ENCODE measurements at places on chromosomes 12 and 14.

GRCh38 chr12:18923721-18924120 is 185.8 kb downstream of the CAPZA3 start:
- DNase-seq, result no peak

DNA sequence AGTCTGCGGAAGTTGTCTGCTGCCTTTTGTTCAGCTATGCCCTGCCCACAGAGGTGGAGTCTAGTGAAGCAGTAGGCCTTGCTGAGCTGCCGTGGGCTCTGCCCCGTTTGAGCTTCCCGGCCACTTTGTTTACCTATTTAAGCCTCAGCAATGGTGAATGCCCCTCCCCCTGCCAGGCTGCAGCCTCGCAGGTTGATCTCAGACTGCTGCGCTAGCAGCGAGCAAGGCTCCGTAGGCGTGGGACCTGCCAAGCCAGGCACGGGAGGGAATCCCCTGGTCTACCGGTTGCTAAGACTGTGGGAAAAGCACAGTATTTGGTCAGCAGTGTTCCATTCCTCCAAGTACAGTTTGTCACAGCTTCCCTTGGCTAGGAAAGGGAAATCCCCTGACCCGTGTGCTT is 143.6 kb downstream of the DYRK2 start:
- DNase-seq, result peak; percentile 16

DNA sequence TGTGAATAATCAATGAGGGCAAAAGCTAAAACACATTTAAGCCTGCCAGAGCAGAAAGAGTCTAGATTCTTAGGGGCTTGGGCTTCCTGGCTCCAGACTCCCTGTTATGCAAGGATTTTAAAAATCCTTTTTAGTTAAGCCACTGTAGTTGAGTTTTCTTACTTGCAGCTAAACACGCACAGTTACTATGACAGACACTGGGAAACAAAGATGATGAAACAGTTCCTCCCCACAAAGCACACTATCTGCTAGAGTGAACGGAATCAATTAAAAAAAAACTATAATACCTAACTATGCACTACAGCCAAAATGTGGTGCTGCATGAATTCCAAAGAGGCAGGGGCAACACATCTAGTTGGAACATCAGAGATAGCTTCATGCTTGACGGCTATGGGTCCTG is 28.2 kb downstream of the RPS6KA5 start:
- DNase-seq, result no peak

GRCh38 chr12:43057566-43057965 is 468.0 kb upstream of the PRICKLE1 start:
- DNase-seq, result no peak

DNA sequence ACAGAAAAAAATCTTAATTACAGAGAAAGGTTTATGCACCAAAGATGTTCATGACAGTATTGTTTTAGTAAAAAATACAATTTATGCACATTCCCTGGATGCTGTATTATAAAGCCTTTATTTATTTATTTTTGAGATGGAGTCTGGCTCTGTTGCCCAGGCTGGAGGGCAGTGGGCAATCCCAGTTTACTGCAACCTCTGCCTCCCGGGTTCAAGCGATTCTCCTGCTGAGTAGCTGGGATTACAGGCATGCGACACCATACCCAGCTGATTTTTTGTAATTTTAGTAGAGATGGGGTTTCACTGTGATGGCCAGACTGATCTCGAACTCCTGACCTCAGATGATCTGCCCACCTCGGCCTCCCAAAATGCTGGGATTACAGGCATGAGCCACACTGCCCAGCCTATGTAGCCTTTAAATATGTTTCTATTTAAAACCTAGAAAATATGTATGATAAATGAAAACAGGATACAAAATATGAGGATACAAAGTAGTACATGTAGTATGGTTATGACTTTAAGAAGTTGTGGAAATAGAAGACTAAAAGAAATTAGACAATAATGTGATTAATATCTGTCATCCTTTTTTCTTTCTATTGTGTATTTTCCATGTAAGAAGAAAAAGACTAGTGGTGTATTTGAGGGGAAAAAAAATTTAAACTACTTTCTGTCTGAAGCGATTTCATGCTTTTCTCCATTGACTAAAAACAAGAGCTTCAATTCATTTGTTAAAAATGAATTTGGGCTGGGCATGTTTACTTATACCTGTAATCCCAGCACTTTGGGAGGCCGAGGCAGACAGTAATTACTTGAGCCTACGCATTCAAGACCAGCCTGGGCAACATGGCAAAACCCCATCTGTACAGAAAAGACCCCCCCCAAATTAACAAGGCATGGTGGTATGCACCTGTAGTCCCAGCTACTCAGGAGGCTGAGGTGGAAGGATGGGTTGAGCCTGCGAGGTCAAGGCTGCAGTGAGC is 13.1 kb downstream of the ATF1 start:
- DNase-seq, result no peak

DNA sequence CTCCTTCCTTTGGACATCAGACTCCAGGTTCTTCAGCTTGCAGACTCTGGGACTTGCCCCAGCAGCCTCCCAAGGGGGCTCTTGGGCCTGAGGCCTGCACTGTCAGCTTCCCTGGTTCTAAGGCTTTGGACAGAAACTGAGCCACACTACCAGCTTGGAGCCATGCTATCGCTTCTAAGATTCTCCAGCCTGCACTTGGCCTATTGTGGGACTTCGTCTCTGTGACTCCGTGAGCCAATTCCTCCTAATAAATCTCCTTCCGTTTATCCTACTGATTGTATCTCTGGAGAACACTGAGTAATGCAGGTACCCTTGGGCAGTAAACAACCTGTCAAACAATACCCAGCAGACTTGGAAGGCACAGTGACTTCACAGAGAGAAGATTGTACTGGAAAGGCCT is 24.9 kb upstream of the RHOJ start:
- DNase-seq, result no peak

- DNase-seq, result no peak
Observed at GRCh38 chr14:49960453-49960852, 67.6 kb downstream of the ARF6 start.

- peak; percentile 64 for DNase-seq
Observed at GRCh38 chr12:79886917-79887519, 47.9 kb downstream of the PPP1R12A start.

GRCh38 chr12:9331218-9331626 is 123.0 kb upstream of the PZP start:
- DNase-seq, result peak; percentile 76

DNA sequence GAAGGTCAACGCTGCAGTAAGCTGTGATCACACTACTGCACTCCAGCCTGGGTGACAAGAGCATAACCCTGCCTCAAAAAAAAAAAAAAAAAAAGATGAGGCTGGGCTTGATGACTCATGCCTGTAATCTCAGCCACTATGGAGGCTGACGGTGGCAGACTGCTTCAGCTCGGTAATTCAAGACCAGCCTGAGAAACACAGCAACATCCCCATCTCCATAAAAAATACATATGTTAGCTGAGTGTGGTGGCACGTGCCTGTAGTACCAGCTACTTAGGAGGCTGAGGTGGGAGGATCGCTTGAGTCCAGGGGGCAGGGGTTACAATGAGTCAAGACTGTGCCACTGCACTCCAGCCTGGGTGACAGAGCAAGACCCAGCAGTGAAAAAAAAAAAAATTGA is 50.4 kb downstream of the GXYLT1 start:
- peak; percentile 37 for DNase-seq

GRCh38 chr14:54166049-54166950 is 209.7 kb upstream of the BMP4 start:
- no peak for DNase-seq

- no peak for DNase-seq
Observed at GRCh38 chr12:75509621-75510020, 1.8 kb downstream of the KRR1 start.

GRCh38 chr14:23514644-23514957 is 37.0 kb downstream of the ZFHX2 start:
- DNase-seq, result no peak

- DNase-seq, result no peak
Observed at GRCh38 chr12:2687058-2687457, 107.7 kb upstream of the FKBP4 start.

DNA sequence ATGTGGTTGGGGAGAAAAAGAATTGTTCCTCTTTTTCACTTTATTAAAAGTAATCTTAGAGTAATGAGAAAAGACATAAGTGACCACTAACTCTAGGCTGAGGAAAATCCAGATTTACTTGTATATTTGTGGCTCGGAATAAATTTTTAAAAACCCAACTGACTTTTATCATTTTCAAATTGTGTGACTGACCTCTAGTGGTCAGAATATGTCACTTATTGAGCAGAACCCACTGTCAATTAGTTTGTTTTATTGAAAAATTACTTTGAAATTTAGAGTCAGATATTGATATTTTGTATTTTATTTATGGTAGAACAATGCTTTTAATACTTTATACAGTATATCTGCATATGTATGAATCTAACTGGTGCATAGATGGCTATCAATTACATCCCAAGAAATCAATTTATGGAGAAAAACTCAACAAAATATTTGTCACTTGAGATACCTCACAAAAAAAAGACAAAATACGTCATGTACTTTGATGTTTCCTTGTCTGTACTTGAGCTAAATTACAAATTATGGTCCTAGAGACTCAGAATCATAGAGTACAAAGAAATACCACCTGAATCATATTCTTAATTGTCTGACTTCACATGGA is 229.4 kb downstream of the CNTN1 start:
- no peak for DNase-seq

DNA sequence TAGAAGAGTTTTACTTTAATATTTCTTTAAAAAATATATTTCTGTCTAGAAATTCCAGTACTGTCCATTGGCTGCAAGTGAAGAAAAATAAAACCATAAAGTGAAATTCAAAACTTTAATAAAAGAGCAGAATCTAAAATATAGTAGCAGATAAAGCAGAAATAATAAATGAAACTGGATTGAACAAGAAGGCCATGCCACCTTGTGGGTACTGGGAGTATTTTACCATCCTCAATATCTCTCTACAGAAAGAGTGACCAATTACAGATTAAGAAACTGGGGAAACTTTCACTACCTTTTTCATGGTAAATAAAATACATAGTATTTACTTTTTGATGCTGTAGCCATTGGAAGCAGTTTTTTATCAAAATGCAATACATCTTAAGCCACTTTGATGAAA is 220.5 kb downstream of the BCAT1 start:
- DNase-seq, result no peak

- no peak for DNase-seq
Observed at GRCh38 chr14:63296060-63296563, 22.6 kb downstream of the GPHB5 start.

- no peak for DNase-seq
Observed at GRCh38 chr12:68559984-68560850, 50.5 kb upstream of the RAP1B start.

DNA sequence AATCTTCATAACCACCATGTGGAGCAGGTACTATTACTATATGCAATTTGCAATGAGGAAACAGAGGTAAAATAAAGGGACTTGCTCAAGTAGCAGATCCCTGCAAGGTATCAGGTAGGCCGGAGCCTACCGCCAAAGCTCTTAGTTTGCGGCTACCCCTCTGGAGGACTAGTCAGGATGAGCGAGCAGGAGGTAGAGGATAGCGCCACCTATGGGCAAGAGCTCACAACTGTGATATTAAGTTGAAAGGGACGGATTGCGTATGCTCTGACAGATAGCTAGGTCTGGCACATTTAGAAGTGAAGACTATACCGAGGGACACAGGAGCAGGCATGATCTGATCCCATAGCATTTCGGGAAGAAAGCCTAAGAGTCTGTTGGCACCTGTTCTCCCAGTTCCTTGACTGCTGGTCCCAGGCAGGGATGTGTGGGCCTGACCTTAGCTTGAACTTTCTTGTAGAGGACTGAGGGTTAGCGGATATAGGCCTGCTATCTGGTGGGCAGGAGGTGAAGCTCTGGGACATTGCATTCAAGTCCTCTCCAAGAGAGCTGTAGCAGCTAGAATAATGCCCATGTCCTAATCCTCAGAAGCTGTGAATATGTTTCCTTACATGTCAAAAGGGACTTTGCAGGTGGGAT is 48.0 kb downstream of the SLC17A8 start:
- no peak for DNase-seq

- peak; percentile 25 for DNase-seq
Observed at GRCh38 chr12:131929581-131930456, 743 bp downstream of the PUS1 start.

DNA sequence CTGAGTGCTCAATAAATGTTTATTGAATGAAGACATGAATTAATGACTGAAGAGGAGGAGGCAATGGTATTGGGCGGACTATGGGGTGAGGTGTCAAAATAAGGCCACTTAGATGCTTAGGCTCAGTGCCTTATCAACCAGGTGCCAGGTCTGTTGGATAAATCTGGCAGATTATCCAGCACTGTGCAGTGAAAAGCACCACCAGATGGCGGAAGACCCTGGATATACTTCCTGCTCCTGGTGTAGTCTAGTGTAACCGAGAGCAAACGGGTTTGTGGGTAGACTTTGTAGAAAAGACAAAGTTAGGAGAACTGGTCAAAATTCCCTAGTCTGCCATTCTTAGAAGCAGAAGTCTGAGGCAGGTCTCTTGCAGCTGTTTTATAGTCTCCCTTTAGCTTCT is 306.3 kb downstream of the ATP23 start:
- DNase-seq, result no peak

GRCh38 chr14:35821564-35822411 is 4.3 kb upstream of the BRMS1L start:
- DNase-seq, result peak; percentile 44

GRCh38 chr12:130813949-130814348 is 25.1 kb downstream of the STX2 start:
- DNase-seq, result no peak

DNA sequence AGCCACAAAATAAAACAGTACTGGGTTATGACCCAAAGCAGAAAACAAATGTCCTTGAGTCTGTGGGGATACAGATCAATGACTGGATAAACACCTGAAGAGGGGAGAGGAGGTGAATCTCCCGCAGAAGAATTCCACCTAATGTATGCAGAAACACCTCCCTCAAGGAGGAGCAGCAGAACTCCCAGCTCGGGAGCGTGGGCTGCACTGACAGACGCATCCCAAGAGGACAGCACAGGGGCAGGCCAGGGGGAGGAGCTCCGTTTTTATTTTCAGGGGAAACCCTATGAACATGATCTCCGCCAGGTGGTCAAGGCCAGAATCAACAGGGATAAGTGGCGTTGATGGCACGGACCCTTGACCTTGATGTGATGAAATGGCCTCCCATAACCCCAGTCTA is 41.8 kb upstream of the PPP2R5C start:
- DNase-seq, result no peak

Data from CD4-positive, alpha-beta T cell treated with Interleukin-12 subunit alpha and Interleukin-12 subunit beta, for 1 hour (primary cell).